ENCODE measurements at places on chromosomes 5 and 9. TPM values are rescaled to one million over a fixed set of nuclear protein-coding genes. Genes with fewer than 3 reads are reported as not detected.

DNA sequence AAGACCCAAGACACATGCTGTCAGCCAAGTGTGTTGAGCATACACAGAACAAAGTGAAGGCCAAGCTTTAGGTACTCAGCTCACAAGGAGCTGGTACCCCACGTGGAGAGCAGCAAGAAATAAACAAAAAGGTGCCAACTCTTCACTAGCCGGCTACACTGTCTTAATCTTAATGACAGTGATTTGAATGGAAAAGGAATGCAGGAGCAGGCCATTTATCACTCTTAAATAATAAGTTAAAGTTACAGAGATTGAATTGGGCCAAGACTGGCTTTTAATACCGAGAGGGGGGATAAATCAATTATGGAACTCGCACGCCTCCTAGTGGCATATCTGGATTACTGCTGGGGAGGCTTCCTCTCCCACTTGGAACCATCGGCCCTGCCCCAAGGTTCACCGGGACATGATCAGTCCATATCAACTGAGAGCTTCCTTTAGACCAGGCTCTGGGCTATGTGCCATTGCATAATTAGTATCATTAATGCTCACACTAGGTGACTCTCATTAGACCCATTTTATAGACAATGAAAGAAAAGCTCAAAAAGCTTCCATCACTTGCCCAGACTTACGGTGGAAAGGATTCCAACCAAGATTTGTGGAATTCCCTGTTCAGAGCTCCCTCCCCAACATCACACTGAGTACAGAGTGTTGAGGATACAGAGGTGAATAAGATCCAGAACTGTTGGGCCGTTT is 94.0 kb downstream of the ACTL7B start:
- DNase-seq: no peak

TAF1L gene
- not detected for total RNA-seq

DNA sequence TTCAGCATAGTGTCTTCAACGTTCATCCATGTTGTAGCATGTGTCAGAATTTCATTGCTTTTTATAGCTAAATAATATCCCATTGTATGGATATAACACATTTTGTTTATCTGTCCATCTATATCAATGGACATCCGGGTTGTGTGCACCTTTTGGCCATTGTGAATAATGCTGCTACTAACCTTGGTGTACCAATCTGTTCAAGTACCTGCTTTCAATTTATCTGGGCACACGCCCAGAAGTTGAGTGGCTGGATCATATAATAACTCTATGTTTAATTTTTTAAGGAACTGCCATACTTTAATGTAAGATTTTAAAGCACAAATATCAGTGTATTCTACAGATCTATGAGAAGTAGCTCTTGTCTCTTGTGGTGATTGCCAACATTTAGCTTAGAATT is 43.5 kb downstream of the SCAI start:
- no peak for DNase-seq

DNA sequence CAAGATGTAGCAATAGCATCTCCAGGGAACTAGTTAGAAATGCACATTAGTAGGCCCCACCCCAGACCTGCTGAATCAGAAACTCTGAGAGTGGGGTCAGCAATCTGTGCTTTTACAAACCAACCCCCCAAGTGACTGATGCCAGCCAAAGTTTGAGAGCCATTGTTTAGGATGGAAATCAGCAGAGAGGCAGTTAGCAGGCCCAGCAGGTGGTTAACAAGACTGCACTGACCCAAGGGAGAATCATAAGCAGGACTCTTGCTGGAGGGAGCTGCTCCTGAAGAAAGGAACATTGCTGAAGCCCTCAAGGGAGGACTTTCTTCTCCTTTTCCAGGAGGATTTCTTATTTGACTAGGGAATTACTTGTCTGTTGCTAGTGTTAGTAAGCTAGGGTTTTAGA is 74.2 kb upstream of the SLC12A2 start:
- DNase-seq: no peak

DNA sequence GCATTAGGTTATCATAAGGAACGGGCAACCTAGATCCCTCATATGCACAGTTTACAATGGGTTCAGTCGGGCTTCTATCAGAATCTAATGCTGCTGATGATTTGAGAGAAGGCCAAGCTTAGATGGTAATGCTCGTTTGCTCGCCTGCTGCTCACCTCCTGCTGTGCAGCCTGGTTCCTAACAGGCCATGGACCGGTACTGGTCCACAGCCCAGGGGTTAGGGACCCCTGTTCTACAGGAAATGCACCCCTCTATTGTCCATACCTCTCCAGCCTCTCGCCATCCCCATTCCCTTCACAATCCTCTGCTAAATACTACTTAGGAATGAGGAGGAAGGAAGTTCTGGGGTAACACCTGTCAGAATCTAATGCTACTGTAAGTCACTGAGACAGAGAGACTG is 75.1 kb downstream of the OXCT1 start:
- DNase-seq: no peak

DNA sequence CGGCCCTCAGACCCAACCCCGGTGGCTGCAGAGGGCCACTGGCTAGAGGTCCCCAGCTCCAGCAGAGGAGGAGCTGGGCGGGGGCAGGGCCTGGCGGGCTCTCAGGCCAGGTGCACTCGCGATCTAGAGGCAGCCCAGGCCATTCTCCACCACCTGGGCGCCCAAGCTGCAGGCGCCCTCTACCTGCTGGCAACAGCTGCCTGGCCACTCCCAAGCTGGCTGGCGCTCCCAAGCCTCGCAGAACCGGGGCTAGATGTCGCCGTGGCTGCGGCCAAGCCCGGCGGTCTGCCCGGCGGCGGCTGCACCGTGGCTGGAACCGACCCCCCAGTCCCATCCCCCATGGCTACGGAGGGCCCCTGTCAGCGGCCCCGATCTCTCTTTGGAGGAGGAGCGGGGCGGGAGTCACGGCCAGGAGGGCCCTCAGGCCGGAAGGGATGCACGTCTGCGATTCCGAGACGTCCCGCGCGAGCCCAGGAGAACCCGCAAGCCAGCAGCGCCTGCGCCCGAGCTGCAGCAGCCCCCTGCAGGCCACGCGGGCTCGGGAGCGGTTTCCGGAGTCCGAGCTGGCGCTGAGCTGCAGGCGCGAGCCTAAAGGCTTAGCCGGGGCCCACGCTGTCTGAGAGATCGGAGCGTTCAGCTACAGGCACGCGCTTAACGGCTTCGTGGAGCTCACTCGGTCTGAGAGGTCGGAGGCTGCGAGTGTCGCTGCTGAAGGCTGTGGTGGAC is 44.3 kb upstream of the BICD2 start:
- DNase-seq: peak; percentile 34

MEIKIN gene
- not detected for total RNA-seq

GRCh38 chr5:171776770-171777759 is 8.6 kb upstream of the SMIM23 start:
- no peak for DNase-seq

GRCh38 chr5:30592833-30593232 is 600.7 kb upstream of the CDH6 start:
- no peak for DNase-seq

GRCh38 chr9:18700714-18701113 is 226.8 kb downstream of the ADAMTSL1 start:
- no peak for DNase-seq

AK3 gene
- total RNA-seq: 18.6 TPM

CXXC5 gene
- total RNA-seq: 124 TPM

DNA sequence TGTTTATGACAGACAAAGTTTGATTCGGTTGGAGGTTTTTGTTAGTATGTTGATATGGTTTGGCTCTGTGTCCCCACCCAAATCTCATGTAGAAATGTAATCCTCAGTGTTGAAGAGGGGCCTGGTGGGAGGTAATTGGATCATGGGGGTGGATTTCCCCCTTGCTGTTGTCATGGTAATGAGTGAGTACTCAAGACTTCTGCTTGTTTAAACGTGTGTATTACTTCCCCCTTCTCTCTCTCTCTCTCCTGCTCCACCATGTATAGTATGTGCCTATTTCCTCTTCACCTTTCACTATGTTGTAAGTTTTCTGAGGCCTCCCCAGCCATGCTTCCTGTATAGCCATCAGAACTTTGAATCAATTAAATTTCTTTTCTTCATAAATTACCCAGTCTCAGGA is 415.1 kb downstream of the HCN1 start:
- no peak for DNase-seq

DNA sequence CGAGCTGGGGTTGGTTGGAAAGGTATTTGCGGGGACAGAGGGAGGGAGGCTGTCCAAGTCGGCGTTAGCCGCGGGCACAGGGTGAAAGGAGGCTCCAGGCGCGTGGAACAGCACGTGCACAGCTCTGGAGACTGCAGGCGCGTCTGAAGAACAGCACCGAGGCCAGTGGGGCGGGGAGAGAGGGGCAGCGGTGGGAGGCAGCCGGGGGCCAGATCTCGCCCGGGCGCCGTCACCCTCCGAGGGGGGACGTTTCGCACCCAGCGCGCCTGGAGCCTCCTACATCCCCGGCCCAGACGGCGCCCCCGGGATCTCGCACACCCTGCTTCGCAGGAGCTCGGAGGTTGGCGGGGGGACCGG is 79.6 kb downstream of the NTNG2 start:
- no peak for DNase-seq

DNA sequence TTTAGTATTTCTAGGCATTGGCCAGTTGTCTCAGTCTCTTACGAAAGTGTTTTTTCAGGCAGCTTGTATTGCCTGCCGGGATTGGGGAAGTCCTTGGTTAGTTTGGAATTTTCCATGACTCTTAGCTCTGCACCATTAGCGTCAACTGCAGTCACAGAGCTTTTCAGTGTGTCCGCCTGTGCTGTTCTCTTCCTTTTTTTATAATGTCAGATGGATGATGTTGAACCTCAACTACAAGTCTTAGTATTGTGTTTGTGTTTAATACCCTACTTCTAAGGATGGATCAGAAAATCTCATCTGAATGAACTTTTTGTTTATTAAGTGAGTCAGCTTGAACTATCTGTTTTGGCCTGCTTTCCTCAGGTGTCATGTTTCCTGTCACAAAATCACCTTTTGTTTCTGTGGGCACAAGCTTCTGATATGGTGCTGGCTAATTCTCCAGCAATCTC is 33.1 kb downstream of the ATP6V0E1 start:
- no peak for DNase-seq

DNA sequence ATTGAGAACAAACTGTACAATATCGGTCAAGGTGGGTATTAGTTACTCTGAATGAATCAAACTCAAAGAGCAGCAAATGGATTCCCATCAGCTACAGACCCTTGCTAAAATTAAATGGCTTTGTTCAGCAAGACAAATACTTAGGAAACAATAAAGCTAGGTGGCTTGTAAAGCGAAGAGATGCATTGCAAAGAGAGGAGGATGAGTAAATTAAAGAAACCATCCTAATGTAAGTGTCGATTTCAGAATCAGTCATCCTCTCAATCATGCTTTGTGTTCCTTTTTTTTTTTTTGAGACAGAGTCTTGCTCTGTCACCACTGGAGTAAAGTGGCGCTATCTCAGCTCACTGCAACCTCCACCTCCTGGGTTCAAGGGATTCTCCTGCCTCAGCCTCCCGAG is 359.2 kb upstream of the ZNF462 start:
- DNase-seq: no peak

INPP5E gene
- total RNA-seq: 14.4 TPM

DNA sequence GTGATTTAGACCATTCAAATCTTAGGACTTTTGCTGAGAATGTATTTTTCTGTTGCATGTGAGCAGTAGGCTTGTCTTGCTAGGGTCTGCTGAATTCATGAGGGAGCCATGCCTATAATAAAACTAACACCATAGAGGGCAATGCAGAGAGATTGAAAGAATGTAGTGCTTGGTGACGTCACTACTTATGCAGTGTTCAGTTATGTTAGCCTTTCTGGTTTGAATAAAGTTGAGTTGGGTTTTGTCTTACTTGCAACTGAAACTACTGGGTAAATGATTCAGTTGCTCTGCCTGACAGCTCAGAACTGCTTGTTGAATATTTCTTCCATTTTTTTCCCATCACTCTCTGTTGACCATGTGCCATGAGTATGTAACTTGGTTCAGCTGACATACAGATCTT is 114.1 kb downstream of the PAM start:
- DNase-seq: no peak

FAXDC2 gene
- 0.48 TPM for total RNA-seq

DNA sequence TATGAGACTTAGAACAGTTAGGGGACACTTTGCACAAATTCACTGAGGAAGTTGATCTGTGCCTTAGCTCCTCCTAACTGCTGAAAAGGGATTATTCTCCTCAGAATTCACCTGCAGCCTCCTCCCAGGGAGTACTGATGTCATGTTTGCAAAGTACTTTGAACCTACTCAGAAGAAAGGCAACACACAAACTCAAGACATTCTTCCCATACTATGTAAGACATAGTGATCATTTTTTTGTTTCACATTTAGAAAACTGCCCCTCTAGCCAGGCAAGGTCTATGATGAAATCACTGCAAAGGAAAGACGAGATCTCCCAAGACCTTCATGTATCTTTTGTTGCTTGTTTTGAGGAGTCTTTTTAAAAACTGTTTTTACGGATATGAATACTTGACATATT is 10.6 kb upstream of the VLDLR start:
- DNase-seq: no peak

FABP6 gene
- total RNA-seq: not detected

SH2D3C gene
- 86.8 TPM for total RNA-seq

GRCh38 chr9:1538301-1538700 is 476.8 kb upstream of the SMARCA2 start:
- DNase-seq: no peak

SLC34A3 gene
- total RNA-seq: not detected

DNA sequence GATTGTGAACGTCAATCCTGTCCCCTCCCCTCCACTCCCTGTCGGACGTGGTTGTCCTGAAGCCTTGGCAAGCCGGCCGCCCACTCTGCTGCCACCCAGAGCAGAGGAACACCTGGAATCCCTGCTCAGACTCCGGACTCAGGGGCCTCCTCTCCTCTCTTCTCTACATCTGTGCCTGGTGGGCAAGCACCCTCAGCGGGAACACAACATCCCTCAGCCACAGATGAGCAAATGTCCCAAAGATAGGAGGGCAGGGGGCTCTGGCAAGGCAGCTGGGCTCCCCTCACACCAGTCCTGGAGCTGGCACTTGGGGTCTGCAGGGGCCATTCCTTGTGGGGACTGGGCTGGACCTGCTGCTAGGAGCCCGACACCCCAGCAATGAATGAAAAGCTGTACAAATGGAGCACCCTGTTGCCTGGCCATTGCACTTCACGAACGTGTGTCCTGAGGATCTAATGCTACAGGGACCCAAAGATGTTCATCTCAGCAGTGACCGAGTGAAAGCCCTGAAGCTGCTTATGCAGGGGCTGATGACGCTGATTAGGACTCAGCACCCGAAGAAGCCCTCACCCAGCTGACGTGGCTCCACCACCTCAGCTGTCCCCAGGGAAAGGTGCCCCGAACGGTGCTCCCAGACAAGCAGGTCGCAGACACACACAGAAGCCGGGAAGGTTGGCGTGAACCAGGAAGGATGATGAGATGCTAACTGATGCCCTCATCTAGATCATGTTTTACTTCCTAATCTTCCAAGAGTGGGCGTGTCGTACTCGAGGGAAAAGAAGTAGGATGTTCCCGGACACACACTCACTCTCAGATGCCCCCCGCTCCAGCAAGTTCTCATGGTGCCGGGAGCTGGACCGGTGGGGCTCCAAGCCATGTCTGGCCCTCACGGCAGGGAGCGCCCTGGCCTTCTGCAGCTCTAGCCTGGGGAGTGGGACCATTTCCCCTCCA is 177.0 kb upstream of the PPP1R26 start:
- no peak for DNase-seq

GRCh38 chr9:15837079-15837679 is 284.3 kb downstream of the CCDC171 start:
- DNase-seq: no peak

WNT8A gene
- not detected for total RNA-seq

PAEP gene
- total RNA-seq: not detected

Data from natural killer cell (primary cell).